ENCODE measurements at places on chromosomes 1 and 21. TPM values are rescaled to one million over a fixed set of nuclear protein-coding genes. Genes with fewer than 3 reads are reported as not detected.

DNA sequence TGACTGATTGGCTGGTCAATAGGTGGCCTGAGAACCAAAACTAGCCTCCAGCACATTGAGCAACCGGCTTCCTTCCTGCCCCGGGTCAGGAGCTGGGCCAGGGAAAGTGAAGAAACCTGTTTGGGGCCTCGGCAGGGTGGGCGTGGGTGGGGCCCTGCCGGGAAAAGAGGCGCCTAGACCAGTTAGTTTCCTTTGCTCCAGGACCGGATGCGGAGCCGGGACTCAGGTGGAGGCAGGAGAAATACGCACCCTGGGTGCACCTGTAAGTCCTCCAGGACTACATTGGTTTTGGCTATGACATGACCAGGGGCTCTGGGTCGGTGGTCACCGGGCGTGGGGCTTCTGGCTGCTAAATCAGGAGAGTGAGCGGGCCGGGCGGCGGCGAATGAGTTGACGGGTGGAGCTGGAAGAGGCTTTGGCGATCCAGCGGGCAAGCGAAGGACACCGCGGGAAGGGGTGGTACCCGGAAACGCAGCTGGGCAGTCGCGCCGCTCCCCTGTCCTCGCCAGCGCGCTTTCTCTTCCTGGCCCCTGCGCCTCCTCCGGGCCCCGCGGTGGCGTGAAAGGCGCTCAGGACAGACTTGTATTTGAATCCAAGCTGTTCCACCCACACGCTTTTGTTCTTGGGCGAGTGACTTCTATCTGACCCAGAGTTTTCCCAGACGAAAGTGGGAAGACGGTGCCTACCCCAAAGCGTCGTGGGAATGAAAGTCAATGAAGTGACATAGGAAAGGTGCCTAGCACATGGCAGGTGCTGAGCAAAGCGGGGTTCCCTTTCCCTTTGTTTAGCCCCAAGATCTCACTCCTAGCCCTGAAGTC, 30.6 kb upstream of the JUN start:
- peak; percentile 89 for DNase-seq

LIN28A gene
- total RNA-seq, result not detected

TNFRSF1B gene
- total RNA-seq, result 39.3 TPM

GRCh38 chr1:223785808-223786207, 59.9 kb downstream of the TP53BP2 start:
- no peak for DNase-seq

GRCh38 chr1:55064861-55065263, 25.5 kb downstream of the PCSK9 start:
- no peak for DNase-seq

DNA sequence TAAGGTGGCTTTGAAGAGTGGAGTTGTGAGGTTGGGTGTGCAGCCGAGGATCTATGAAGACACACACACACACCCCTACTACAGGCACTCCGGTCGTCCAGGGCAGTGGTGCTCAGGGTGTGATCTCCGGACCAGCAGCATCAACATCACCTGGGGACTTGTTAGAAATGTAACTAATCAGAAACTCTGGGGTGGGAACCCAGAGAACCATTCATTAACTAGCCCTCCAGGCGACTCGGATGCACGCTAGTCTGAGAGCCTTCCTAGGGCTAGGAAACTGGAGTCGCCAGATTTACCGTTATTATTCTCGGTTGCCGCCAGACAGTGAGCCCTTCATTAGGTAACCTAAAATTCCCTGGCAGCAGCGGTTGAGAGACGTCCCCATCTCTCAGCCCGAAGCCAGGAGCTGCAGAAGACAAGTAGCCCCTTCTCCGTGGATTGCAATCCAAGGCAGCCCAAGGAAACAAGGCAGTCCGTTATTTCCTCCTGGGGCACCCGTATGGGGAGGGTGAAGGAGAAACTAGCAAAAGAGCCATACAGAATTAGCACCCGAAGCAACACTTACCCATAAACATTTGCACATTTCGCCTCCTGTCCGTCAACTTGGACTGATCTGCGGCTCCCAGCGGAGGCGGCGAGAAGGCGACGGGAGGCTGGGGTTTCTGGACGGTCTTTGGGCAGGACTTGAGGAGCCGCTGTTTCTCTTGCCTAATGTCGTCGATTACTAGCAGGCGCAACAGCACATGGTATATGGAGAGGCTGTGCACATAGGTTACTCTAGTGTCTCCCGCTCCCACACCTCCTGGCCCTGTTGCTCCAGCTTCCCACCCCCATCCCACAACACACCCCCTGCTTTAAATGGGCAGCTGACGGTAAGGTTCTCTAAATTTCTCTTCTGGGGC, 2.9 kb upstream of the CCN1 start:
- DNase-seq, result no peak

DNA sequence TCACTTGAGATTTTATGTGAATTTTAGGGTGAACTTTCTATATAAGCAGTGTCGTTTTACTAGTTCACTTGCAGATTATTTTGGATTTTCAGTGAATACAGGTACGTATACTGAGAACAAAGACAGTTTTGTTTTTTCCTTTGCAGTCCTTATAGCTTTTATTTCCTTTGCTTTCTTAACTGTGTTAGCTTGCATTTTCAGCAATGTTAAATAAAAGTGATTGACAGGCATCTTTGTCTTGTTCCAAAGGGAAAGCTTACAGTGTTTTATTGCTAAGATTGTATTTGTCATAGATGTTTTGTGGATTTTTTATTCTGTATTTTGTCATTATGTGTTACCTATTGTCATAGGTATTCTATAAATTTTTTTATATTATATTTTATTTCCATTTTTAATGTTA, 53.3 kb upstream of the FASLG start:
- no peak for DNase-seq

DNA sequence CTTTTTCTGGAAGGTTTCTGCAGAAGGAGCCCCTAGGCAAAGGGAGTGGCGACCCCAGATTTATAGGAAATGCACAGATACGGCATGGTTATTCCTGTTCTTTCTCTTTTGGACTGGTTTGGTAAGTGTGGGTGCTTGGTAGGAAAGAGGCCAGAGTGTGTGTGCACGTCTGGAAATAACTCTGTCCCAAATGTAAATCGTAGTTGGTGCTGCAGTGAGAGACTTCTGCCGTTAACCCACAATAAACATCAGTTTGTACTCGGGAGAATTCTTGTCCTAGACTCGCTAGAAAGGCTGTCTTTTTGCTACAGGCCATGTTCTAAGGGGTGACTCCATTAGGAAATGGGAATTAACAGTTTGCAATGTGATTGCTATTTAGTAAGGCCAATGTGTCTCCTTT, 779 bp downstream of the SLC44A3 start:
- no peak for DNase-seq

DNA sequence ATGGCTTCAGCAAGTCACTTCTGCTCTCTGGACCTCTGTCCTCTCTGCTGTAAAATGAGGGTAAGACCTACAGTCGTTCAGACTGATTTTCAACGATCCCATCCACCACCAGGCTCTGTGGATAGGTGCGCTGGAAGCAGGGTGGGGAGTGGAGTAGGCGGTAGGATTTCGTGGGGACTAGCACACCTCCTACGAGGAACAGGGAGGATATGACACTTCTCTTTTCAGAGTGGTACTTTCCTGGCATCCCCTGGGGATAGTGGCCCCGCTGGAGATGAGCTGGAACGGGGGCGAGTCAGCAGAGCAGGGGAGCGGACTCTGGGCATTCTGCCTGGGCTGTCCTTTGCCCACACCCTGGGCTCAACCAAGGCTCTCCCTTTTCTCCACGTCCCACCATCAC, 17.7 kb downstream of the ETNK2 start:
- no peak for DNase-seq

OLFML3 gene
- 28.2 TPM for total RNA-seq

FCRL4 gene
- not detected for total RNA-seq

- DNase-seq, result no peak
Observed at GRCh38 chr1:149977345-149977744, 33.2 kb downstream of the OTUD7B start.

GRCh38 chr1:108646648-108647269, 14.1 kb downstream of the HENMT1 start:
- peak; percentile 96 for DNase-seq

DNA sequence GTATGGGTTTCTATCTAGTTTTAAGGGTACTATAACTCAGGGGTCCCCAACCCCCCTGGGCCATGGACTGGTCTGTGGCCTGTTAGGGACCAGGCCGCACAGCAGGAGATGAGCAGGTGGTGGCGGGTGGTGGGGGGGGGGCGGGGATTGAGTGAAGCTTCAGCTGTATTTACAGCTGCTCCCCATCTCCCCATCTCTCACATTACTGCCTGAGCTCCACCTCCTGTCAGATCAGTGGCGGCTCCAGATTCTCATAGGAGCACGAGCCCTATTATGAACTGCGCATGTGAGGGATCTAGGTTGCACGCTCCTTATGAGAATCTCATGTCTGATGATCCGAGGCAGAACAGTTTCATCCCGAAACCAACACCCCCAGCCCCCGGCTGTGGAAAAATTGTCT, 95.1 kb upstream of the SLC45A1 start:
- no peak for DNase-seq

DNA sequence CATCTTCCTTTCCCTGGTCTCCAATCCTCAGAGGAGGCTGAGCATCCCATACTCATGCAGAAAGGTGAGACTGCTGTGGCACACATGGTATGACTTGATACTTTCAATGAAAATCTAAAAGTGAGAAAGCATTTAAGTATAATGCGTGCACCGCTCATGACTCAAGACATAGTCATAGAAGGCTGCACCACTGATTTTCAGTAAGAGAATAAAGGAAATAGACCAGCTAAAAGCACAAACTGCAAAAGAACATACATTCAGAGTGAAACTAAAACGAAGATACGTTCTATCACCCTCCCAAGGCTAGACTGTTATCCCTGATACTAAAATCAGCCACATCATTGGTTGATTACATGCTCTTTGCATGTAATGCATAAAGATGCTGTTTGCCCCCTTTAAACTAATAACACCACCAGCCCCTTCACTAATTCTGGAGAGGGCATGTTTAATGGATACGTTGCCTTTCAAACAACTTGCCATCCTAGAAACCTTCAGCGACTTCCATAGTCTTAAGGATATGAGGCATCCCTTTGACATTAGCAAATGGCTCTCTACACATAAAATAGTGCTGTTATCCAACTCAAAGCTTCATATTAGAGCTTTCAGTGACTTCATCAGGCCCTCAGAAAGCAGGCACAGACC, 2.1 kb downstream of the PLD5 start:
- no peak for DNase-seq

ADAMTS1 gene
- total RNA-seq, result 43.9 TPM

DNA sequence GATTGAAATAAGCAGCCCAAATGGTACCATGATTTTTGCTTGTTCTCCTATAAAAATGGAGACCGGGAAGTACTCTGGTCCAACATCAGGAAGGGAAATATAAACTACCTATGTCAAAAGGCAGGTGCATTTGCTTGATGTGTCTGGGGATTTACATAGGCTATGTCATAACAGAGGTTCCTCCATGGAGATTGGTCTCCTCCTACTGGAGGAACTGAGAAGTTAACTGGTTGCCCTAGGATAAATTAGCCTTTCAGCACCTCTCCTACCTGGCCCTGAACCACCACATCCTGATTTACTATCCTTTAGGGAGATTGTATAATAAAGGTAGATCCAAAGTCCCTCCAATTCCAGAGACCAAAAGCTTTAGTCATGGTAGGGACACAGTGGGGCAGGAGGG, 1109.3 kb upstream of the B3GALT2 start:
- DNase-seq, result no peak

ZYG11A gene
- 0.07 TPM for total RNA-seq
